ENCODE measurements at places on chromosomes 3 and 15.

DNA sequence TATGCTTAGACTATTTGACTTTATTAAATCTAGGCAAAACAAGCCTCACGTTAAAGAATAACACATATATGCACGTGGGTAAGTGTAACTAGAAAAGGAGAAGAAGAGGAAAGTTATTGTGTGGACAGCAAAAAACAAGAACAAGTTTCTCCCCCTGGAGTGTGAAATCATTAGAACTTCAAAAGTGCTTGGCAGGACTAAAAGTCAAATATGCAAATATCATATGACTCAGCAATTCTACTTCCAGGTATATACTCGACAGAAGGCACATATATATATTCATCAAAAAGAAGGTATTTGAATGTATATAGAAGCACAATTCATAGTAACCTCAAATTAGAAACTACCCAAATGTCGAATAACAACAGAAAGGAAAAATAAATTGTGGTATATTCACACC lies 68.9 kb upstream of the STXBP5L start:
- DNase-seq, result no peak

DNA sequence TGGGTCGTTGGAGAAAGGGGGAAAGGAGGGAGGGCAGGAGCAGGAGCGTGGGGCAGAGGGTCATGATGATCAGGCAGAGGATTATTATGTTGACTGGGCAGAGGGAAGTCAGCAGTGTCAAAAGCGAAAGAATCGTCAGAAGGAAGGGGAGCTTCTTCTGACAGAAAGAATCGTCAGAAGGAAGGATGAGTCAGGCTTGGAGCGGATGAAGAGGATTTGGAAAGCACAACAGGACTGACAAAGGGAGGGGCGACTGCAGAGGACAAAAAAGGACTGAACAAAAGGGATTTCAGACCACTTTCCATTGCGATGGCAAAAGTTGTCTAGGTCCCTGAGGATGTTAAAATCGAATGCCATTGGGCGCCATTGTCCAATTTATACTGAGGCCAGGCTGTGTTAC lies 1053.5 kb downstream of the SI start:
- DNase-seq, result no peak

GRCh38 chr15:77461486-77461885 lies 40.8 kb downstream of the HMG20A start:
- no peak for DNase-seq

DNA sequence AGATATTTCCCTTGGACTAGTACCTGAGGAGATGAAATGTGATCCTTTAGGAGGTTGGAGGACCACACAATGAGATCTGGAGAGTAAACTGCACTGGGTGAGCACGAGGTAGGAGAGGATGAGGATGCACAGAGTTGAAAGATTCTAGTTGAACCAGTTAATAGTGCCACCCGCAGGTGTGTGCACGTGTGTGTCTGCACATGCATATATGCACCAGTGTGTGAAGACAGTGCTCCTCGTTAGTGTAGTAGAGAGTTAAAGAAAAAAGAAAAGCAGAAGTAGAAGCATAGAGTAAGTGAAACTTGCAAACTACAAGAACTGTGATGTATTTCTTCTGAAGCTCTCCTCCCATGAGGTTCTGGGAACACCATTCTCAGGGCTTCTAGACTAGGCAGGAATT lies 8.4 kb downstream of the MED12L start:
- DNase-seq, result no peak

- DNase-seq, result no peak
These were observed 142.7 kb downstream of the FNDC3B start for GRCh38 chr3:172181932-172182586.

GRCh38 chr3:21142949-21143348 lies 608.1 kb downstream of the ZNF385D start:
- no peak for DNase-seq

All from Calu3 (cell line).